ENCODE measurements at places on chromosomes 3 and 15. TPM values are rescaled to one million over a fixed set of nuclear protein-coding genes. Genes with fewer than 3 reads are reported as not detected.

Gene GPR160
- 6.4 TPM for total RNA-seq

Gene NUSAP1
- total RNA-seq: 1.6 TPM

Gene RASL12
- 4.7 TPM for total RNA-seq

Gene ROPN1
- total RNA-seq: not detected

Gene C15orf39
- total RNA-seq: 31.7 TPM

Gene THOC7
- 63.2 TPM for total RNA-seq

Gene CNTN4
- 3.8 TPM for total RNA-seq

Gene PDE8A
- 80.4 TPM for total RNA-seq

Gene TLR9
- total RNA-seq: 0.19 TPM

Gene ZCWPW2
- 0.51 TPM for total RNA-seq
